ENCODE measurements at places on chromosomes 1 and 21.

GRCh38 chr1:202952818-202953217 is 5.3 kb downstream of the ADIPOR1 start:
- no peak for DNase-seq

GRCh38 chr1:31648190-31648589 is 3.5 kb upstream of the PEF1 start:
- no peak for DNase-seq

DNA sequence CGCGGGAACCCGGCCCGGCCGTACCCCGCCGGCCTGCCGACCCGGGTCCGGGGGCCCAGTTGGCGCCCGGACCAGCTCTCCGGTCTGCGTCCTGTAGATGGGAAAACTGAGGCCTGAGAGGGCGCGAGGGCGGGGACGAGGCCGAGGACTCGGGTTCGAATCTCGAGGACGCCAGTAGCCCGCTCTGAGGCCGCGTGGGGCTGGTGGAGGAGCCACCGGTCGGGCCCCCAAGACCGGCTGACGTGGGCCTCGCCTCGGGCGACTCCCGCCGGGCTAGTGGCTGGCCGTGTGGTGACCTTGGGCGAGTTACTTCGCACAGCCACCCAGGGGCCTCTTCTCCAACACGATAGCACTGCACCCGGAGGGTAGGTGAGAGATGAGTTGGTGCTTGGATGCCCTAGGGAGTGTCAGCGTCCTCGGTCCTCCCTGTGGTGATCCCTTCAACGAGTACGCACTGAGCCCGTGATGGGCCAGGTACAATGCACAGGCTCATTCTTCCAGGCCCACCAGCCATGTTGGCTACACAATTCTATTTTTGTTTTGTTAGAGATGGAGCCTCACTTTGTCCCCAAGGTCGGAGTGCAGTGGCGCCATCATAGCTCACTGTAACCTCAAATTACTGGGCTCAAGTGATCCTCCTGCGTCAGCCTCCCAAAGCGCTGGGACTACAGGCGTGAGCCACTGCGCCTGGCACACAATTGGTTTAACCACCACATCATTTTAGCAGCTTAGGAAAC is 404 bp upstream of the SCMH1 start:
- DNase-seq, result no peak

- no peak for DNase-seq
Measured at GRCh38 chr1:210340311-210340710, 11.6 kb downstream of the HHAT start.

GRCh38 chr1:11068600-11069473 is 9.0 kb upstream of the SRM start:
- no peak for DNase-seq

GRCh38 chr1:192973202-192973601 is 86.0 kb downstream of the UCHL5 start:
- no peak for DNase-seq

- no peak for DNase-seq
Measured at GRCh38 chr1:153531638-153532037, 4.2 kb downstream of the S100A6 start.

DNA sequence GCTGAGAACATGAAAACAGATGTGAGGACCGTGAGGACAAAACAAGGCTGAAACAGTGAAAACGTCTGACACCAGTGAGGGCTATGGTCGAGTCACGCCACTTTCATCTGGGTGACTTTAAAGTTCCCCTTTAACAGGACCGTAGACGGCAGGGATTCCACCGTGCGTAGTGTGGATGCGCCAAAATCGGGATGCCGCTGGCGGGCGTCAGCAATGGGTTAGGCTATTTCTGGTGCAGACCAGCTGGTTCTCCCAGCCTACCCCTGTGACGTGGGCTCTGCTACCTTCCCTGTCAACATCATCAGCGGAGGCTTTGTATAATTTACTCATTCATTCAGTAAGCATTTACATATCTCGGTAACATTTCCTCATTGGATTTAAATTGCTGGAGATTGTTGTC is 246.6 kb upstream of the AJAP1 start:
- DNase-seq, result no peak

DNA sequence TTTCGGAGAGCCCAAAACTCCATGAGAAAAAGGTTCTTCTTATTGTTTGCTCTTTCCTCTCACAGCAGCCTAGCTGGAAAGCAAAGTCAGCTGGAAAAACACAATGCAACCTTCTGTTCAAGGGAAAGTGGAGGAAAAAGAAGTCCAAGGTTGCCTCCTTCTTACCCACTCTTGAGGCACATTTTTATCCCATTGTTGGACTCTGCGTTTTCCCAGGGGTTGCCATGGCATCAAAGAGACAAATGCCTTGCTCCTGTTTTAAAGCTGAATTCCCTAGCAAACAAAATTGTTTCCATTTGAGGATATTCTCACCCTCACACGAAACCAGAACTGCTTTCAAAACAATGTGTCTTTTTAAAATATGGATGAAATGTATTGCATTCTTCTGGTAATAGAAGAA is 45.1 kb upstream of the PALMD start:
- DNase-seq, result no peak

- no peak for DNase-seq
Measured at GRCh38 chr1:167332503-167332902, 111.8 kb downstream of the POU2F1 start.

- no peak for DNase-seq
Measured at GRCh38 chr21:32782698-32783097, 11.1 kb upstream of the PAXBP1 start.

- peak; percentile 32 for DNase-seq
Measured at GRCh38 chr1:30929135-30929889, 20.8 kb upstream of the SDC3 start.

DNA sequence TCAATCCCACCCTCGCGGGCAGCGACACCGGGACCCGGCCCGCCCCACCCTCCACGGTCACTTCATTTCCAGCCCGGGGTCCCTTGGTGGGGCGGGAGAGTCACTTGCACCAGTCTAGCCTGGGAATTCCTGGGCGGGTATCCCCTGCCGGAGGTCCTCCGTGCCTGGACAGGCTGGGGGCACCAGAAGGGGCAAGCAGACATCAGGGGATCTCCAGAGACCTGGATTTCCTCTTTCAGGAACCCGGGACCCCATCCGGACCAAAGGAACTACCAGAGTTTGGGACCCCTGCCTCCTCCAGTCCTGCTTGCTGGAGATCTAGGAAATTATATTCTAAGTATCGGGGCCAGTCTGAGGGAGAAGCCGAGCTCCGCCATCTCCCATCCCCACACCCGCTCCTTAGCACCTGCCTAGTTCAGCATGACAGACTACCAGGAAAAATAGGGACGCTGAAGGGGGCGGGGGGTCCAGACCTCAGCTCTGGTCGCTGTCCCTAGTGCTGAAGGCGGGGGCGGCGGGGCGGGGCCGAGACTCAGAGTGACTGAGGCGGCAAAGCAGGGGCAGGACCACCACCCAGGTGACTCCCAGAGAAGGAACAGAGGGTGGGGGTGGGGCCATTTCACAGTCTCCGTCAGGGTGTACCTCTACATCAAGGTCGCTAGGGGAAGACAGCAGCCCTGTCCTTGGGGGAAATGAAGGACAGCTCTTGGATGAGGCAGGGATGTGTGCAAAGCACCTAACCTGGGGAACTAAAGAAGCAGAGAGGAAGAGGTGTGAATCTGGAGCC is 832 bp downstream of the HCN3 start:
- peak; percentile 76 for DNase-seq

GRCh38 chr1:205315008-205315618 is 6.4 kb downstream of the NUAK2 start:
- DNase-seq, result no peak

DNA sequence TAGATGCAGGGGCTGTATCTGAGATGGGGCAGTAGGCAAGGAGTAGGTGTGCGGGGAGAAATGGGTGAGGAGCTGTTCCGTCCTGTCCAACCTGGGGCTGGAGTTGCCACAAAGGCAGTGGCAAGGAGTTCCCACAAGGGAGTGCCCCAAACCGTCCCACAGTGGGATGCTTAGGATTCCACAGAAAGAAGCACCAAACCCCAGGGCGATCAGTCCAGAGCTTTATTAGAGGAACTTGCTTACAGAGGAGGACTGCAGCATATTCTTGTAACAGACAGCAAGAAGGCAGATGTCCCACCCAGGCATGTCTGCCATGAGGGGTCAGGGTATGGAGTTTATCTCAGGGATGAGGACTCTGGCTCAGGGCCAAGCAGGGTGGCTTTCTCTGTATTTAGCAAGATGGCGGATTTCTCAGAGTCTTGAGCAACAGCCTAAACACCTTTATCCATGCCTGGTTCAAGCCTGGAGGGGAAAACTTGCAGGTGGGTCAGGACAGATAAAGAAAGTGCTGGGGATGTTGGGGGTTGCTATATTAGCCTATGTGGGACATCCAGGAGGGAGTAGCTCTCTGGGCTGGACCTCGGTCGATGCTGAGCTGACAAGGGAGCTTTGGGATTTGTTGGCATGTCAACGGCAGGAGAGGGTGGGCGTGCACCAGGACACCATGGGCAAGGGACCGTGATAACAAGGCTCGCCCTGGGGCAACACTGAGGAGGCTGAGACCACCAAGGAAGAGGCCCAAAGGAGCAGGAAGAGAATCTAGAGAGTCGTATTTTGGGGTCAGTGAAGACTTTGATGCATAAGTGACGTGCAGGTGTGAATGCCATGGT is 32.8 kb downstream of the OBSCN start:
- DNase-seq, result no peak

- no peak for DNase-seq
Measured at GRCh38 chr1:210616356-210616755, 287.7 kb downstream of the HHAT start.

DNA sequence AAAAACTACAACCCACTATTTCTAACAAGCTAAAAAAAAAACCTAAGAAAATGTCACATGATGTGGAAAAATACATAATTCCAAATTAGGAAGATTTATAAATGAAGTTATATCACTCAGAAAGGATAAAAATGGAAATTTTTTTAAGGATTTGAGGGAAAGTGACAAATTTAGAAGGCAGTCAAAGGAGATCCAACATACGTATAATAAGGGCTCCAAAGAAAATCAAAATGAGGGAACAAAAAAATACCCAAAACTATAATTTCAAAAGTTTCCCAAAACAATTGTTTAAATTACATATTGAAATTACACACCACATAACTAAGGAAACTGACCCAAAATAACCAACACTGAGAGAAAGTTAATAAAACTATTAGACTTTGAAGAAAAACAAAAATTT is 381.1 kb upstream of the KAZN start:
- DNase-seq, result no peak

DNA sequence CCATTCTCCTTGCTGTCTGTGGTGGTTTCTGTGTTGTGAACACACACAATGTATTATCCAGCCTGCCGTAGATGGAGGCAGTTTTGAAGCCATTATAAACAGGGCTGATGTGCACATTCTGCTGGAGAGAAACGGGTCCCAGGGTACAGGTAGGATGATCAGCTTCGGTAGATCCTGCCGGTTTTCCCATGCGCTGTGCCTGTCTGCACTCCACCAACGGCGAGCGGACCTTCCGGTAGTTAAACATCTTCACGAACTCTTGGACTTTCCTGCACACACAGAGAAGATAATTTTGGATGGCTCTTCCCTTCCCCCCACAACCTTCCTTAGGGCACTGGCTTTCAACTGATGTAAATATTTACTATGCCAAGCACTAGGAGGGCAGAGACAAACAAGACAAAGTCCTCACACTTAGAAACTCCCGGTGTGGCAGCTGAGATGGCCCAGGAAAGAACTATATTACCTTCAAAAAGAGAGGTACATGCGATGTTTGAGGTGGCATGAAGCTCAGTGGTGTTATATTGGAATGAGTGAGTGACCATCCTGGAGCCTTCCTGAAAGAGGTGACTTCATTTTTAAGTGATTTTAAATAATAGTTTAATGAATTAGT is 41.7 kb downstream of the ALPL start:
- no peak for DNase-seq

GRCh38 chr1:12048372-12048771 is 14.7 kb upstream of the TNFRSF8 start:
- no peak for DNase-seq

DNA sequence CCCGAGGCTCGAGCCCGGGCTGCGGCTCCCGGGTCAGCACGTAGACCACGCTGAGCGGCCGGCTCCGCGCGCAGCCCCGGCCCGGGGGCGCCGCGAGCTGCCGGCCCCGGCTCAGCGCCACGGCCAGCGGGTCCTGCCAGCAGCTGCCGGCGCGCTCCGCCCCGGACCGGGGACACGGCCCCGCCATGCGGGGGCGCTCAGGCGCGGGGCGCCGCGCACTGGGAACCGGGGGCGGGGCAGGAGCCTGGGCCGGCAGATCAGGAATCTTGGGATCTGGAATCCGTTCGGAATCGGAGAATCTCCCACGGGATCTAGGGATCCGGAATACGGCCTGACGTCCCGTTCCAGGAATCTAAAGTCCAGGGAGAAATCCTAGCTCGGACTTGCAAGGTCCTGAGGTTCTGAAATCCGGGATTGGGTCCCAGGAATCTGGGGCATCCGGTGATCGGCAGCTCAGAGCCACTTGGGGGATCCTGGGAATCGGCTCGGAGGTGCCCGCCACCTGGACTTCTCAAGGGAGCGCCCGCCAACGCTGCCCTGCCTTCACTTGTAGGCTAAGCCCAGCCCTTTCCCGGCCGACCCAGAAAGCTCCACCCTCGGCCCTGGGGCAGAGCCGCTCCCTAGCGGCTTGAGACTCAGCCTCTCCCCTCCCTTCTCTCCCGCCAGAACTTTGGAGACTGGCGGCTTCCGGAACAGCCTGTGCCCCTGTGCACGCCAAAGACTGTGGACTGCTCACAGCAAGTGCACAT is at the start of gene MAP3K6:
Gene MAP3K6, minus strand, starts transcription at position 551 of the 749 bp plus-strand sequence. Its CDS starts 364 bp downstream, at position 187.
- DNase-seq, result no peak

- peak; percentile 70 for DNase-seq
Measured at GRCh38 chr1:9721606-9722377, 70.3 kb downstream of the PIK3CD start.

DNA sequence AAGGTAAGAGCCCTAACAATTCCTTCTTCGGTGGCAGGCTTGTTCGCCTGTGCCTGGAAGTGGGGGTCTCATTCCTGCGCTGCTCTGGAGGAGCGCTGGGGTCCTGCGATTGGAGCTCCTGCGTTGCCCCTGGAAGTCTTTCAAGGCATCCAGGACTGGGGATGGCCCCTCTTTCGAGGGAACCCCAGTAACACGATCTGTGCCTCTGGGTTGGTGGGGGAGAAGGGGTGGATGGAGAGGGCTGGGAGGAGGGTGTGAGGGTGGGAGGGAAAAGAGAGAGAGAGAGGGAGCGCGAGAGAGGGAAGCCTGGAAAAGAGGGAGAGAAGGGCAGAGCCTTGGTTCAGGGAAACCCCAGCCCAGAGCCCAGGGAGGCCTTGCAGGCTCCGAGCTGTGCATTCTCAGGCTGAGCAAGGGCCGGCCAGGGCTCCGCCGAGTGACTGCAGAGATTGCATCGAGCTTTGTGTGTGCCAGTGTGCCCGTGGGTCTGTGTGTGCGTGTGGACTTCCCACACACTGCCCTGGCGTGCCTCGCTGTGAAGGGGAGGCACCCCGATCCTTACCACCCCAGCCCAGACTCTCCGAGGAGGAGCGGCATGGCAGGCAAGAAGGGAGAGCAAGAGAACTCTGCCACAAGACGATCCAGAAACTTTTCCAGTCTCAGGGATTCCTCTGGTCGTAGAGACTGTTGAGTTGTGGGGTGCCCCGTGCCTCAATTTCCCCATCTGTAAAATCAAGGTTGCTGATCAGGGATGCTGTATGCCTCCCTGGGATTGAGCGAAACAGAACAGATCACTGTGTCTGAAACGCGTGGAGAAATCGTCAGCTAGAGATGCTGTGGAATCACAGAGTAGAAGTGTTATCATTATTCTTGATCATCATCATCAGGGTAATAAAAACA is 619 bp downstream of the BCL9 start:
- DNase-seq, result no peak
